ENCODE measurements at places on chromosomes 13 and 19.

GRCh38 chr19:43633520-43633919 lies 6.1 kb downstream of the CADM4 start:
- DNase-seq: no peak

- no peak for DNase-seq
Observed at GRCh38 chr13:49869519-49869918, 66.6 kb downstream of the SPRYD7 start.

DNA sequence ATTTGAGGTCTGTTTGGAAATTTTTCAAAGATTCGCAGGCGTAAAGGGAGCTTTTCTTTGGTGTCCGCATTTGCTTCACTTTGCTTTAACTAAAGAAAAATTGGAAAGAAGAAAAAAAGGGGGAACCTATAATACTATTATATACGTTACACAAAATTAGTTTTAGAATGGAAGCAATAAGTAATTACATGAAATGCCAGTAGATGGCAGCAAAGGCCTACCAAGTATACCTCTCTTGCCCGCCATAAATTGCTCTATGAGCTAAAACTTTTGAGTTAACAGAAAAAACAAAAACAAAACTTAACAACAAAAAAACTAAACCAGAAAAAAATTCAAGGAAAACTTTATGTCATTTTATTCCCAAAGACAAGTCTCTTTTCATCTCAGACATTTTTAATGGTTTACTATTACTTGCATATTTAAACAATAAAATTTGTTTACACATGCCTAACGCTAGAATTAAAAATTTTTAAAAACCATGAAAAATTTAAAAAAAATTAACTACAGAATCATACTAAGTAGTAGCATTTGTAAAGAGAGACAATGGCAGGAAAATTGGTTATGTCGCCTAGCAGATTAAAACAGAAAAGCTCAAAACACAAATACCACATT lies 271.4 kb downstream of the NALCN start:
- DNase-seq: peak; percentile 70

DNA sequence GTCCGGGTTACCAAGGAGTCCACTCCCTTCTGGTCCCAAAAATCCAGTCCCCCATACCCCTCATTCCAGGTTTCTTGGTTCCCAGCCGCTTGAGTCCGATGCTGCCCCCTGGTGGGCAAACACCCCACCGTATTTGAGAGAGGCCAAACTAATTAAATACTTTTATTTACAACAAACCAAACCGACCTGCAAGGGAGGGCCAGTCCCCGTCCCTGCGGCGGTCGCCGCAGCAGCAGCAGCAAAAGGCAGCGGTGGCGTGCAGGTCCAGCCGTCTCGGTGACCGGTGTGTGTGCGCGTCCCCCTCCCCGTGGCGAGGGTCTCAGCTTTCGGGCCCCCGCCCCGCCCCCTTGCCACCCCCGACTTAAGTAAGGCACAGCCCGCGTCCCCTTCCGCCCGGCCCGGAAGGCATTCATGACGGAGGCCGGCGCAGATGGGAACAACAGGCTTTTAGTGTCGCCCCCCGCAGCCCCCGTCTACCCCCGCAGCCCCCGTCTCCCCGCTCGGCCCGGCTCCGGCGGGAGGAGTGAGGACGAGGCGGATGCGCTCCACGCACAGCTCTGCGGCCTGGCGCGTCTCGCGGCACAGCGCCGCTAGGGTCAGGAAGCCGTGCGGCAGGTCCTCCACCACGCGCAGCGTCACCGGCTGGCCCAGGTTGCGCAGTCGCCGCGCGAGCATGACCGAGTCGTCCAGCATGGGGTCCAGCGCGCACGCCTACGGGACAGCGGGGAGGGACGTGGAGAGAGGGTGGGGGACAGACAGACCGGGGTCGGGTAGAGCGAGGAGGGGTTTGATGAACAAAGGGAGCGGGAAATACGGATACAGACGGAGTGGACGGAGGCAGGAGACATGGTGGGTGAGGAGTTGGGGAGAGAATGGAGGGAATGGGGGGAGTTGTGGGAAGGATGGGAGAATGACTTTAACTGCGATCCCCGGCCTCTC lies 11.5 kb upstream of the CNFN start:
- DNase-seq: peak; percentile 81

Measured in common myeloid progenitor, CD34-positive (primary cell).